Vagina (tissue), 2 donors: ENCODE measurements at places on chromosomes 16 and 17. TPM values are rescaled to one million over a fixed set of nuclear protein-coding genes. Genes with fewer than 3 reads are reported as not detected.

- DNase-seq = no peak
- H3K4me3 ChIP-seq = no peak overlapping the region
- H3K4me1 ChIP-seq = peaks cover 4% of the 10 kb centered on the region
- H3K27ac ChIP-seq = no peak overlapping the region
- no peaks in the 10 kb centered on the region for H3K27me3 ChIP-seq
Observed at GRCh38 chr17:17677299-17678040, 3.8 kb upstream of the RAI1 start.

DNA sequence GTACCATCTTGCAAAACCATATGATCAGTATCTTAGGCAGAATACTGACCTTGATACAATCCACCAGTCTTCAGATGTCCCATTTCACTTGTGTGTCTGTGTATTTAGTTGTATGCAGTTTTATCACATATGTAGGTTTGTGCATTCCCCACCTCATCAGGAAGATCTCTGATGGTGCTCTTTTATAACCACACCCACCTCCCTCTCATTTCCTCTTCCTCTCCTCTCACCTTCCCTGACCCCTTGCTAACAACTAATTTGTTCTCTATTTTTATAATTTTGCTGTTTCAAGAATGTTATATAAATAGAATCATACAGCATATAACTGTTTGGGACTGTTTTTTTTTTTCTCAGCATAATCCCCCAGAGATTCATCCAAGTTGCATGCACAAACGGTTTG lies 52.0 kb upstream of the ACSM2B start:
- H3K27ac ChIP-seq = no peak overlapping the region
- no peaks in the 10 kb centered on the region for H3K27me3 ChIP-seq
- H3K4me1 ChIP-seq = no peaks in the 10 kb centered on the region
- DNase-seq = no peak
- H3K4me3 ChIP-seq = no peak overlapping the region

DNA sequence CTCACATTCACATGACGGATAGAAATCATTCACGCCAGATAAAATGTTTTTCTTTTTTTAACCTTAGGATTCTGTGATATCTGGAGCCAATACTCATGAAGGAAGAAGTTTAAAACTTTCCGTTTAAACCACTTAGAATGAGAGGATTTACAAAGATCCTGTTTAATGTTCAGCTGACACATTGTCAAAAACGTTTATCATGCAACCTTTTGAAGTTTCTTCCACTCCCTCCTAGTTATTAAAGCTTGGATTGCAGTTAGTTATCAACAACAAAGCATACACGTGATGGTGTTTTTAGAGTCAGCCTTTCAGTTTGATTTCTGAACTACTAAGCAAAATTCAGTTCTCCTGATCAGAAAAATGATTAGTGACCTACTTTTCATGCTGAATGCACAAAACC lies 143.3 kb upstream of the AXIN2 start:
- no peak overlapping the region for H3K4me3 ChIP-seq
- no peak for DNase-seq
- H3K27ac ChIP-seq = no peak overlapping the region
- H3K27me3 ChIP-seq = no peaks in the 10 kb centered on the region
- no peaks in the 10 kb centered on the region for H3K4me1 ChIP-seq

GRCh38 chr16:23283571-23283970 lies 18.5 kb upstream of the SCNN1B start:
- H3K36me3 ChIP-seq = no peaks in the 10 kb centered on the region
- peaks cover 33% of the 10 kb centered on the region for H3K4me1 ChIP-seq
- no peak overlapping the region for H3K4me3 ChIP-seq
- H3K27ac ChIP-seq = peak overlapping the region; percentile 7
- no peaks in the 10 kb centered on the region for H3K27me3 ChIP-seq
- no peak for DNase-seq

DNA sequence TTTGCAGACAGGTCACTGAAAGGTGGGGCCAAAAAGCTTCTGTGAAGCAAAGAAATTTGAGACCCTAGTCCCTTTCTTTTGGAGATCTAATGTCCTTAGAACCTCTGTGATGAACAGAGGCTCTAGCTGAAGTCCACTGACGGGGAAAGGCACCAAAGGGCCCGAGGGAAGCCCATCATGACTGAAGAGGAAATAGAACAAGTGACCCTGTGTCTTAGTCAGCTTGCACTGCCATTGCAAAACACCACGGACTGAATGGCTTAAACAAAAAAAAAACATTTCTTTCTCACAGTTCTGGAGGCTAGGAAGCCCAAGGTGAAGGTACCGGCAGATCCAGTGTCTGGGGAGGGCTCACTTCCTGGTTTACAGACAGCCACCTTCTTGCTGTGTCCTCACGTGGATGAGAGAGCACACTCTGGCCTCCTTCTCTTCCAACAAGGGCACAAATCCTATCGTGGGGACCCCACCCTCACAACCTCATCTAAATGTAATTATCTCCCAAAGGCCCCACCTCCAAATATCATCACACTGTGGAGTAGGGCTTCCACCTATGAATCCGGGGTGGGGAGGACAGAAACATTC lies 24.3 kb upstream of the ASGR2 start:
- H3K4me3 ChIP-seq = no peak overlapping the region
- no peaks in the 10 kb centered on the region for H3K27me3 ChIP-seq
- H3K27ac ChIP-seq = no peak overlapping the region
- no peak for DNase-seq

P2RX1 gene
- 4.2 TPM for total RNA-seq
